ENCODE measurements at places on chromosomes 1 and 21.

DNA sequence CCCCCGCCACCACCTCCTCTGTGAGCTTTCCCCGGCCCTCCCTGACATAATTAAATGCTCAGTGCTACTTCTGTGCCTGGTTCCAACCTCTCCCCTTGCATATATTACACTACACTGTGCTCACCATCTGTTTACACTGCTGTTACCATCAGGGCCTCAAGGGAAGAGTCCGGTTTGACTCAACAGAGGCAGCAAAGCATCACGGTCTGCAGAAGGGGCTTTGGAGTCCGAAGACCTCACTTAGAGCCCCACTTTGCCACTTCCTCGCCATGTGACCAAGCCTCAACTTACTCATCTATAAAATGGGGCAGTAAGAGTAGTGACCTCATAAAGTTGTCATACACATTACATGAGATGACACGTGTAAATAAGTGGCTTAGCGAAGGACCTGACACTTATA lies 27.4 kb downstream of the KCNN3 start:
- no peak for DNase-seq

GRCh38 chr21:39613041-39613934 lies 548 bp downstream of the B3GALT5 start:
- no peak for DNase-seq

DNA sequence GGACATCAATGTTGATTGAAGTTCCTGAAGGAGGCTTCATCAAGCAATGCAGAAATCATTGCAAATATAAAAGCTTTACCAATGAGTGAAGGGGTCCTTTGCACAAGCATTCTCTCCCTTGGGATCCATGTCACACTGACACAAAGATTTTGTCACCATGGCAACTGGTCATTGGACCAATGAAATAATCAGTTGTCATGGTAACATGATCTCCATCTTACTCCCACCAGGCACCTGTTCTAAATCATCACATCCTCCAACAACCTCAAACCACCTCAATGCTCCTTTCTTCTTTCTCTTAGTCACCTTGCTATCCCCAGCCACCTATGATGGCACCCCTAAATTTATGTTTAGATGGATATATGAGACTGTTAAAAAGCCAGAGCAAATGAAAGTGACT lies 13.5 kb upstream of the FOXJ3 start:
- no peak for DNase-seq

DNA sequence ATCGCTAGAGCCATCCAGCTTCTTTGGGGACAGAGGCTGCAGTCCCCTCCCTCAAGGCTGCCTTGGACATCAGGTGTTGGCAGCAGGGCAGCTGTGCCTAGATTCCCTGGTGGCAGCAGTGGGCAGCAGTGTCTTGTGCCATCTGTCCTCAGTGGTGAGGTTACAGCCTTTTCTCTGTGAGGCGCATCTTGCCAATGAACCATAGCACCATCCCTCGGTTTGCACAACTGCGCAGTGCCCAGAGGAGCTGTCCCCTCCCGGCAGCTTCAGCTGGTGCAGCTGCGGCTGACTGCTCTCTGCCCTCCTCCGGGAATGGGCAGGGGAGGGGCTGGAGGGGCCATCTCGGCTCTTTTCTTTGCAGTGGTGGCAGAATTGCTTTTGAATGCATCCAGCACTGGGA lies 59.0 kb upstream of the C8B start:
- no peak for DNase-seq

GRCh38 chr1:160211046-160211790 lies 6.0 kb downstream of the PEA15 start:
- DNase-seq = no peak

- no peak for DNase-seq
Measured at GRCh38 chr1:170221031-170221430, 75.3 kb downstream of the NTMT2 start.

DNA sequence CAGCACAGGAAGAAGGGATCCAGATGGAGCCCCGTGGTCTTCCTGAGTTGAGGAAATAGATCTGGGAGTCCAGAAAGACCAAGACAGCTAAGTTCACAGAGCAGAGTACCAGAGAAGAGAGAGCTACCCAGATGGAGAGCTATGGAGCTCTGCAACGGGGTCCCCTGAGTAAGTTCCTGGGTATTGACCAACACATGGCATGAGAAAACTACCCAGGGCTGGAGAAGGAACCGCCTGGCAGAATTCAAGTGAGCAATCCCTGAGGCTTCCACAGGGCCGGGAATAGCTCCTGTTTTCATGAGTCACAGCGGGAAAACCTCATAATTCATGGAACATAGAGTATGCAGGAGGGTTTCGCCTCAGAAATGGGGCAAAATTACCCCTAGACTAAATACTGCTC lies 19.7 kb downstream of the STPG1 start:
- no peak for DNase-seq

DNA sequence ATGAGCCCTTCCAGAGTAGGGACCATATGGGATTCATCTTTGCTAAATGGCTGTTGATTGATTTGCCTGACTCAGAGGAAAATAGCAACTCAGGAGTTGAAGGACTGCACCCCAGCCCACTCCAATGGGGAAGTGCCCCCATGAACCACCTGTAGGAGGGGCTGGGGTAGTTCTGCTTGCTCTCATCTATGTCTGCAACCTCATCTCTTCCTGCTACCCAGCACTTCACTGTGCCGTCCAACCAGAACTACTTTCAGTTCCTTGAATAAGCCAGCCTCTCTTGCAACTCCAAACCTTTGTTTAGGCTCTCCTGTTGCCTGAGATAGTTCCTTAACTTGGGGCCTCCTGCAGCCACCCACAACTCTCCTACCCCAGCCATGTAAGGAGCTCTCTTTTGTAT lies 26.6 kb downstream of the BEND5 start:
- no peak for DNase-seq

- no peak for DNase-seq
Measured at GRCh38 chr21:36591326-36591970, 107.5 kb upstream of the SIM2 start.

DNA sequence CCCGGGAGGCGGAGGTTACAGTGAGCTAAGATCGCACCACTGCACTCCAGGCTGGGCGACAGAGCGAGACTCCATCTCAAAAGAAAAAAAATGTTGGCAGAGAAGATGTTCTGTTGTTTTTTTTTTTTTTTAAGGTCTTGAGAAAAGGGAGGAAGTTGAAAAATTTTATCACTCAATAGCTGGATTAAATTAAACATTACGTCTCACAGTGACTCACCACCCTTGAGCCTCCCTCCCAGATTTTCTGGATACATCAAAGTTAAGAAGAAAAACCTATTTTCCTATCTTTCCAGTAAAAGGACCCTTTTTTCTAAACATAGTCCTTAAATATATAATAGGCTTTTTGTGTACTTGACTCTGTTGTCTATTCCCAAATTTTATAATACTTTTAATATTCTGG lies 35.5 kb downstream of the IFNAR1 start:
- no peak for DNase-seq

DNA sequence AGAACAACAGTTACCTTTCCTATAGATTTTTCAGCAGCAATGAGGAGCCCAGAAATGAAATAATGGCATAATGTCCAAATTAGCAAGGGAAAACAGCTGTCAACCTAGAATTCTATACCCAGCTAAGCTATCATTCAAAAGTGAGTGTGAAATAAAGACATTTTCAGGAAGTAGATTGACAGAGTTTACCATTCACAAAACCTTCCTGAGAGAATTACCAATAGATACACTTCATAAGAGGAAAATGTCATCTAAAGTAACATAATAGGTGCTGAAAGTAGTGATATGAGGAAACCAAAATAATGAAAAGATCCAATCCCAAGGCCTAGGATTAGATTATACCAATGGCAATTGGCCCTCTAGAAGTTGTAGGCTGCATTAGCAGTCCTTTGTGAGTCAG lies 34.6 kb downstream of the OBSCN start:
- no peak for DNase-seq

GRCh38 chr1:104132382-104132973 lies 382.8 kb downstream of the AMY1C start:
- DNase-seq = no peak

DNA sequence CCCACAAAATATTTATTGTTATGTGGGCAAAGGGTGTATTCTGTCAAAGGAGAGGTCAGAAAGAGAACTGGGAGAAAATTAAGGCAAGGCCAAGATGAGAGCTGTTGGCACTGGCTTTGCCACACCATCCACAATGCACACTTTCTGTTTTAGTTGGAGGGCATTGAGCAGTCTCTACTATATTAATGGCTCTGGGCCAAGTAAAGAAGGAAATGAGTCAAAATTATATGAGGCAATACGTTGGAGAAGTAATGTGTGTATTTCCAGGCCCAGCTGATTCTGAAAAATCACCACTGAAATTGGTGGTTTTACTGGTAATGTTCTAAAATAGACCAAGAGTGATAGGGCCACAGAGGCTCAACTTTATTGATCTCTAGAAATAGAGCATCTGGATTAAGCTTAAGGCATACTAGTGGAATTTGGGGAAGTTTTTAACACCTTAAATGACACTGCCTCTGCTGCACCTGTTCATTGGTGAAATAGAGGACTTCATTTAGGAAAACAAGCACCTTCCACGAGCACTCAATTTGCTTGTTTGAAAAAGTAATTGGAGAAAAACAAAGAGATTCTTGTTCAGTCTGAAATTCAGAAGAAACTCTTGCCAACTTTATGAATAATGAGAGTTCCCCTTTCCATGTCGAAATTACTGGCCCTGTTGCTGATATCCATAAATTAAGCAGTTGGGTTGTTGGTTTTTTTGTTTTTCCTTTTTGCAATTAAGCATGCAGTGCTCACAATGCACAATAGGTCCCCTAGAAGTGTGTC lies 424.9 kb downstream of the ADGRL2 start:
- no peak for DNase-seq

- DNase-seq = no peak
Measured at GRCh38 chr1:36537991-36538390, 55.3 kb upstream of the CSF3R start.

GRCh38 chr1:105664495-105664894 lies 1392.0 kb upstream of the PRMT6 start:
- DNase-seq = no peak

DNA sequence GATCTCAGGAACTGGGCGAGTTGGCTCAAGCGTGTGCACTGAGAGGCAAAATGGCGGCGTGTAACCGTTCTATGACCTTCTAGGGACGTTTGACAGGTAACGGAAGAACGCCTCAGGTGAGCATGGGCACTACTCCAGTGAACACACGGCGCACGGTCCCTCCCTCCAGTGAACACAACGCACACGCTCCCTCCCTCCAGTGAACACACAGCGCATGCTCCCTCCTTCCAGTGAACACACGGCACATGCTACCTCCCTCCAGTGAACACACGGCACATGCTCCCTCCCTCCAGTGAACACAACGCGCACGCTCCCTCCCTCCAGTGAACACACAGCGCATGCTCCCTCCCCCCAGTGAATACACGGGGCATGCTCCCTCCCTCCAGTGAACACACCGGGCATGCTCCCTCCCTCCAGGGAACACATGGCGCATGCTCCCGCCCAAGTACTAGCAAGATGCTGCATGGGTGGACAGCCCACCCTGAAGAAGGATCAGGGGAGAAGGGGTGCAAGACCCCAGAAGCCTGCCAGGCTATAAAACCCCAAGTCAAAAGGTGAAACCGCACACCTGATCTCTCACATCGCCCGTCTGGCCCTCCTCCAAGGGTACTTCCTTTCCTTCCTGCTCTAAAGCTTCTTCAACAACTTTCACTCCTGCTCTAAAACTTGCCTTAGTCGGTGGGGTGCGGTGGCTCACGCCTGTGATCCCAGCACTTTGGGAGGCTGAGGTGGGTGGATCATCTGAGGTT lies 3.5 kb downstream of the C1orf159 start:
- no peak for DNase-seq

DNA sequence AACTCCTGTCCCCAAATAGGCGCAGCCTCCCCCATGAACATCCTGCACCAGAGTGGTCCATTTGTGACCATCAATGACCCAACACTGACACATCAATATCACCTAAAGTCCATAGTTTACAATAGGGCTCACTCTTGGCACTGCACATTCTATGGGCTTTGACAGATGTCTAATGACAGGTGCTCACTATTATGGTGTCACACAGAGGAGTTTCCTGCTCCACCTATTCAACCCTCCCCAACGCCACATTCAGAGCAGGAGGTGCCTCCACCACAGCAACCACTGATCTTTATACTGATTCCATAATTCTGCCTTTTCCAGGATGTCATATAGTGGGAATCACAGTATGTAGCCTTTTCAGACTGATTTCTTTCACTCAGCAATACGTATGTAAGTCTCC lies 24.2 kb downstream of the GNG4 start:
- DNase-seq = no peak

DNA sequence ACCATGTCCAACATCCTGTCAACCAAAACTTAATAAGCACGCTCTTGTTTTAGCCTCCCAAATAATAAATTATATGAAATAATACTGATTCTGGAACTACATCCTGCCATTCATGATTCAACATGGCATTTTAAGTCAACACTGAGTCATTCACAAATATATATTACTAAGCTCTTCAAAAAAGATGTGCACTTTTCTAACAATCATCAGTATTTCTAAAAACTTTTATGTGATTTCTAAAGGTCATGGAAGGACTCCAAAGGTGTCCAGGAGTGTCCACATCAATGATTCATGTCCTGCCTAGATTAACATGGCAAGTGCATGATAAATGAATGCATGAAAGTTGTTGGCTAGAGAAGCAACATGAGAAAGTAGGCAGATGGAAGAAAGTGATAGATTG lies 51.6 kb downstream of the NEGR1 start:
- DNase-seq = no peak

GRCh38 chr1:5491207-5491904 lies 500.9 kb downstream of the NPHP4 start:
- DNase-seq = no peak

GRCh38 chr21:17491716-17492414 lies 21.0 kb upstream of the CXADR start:
- no peak for DNase-seq

DNA sequence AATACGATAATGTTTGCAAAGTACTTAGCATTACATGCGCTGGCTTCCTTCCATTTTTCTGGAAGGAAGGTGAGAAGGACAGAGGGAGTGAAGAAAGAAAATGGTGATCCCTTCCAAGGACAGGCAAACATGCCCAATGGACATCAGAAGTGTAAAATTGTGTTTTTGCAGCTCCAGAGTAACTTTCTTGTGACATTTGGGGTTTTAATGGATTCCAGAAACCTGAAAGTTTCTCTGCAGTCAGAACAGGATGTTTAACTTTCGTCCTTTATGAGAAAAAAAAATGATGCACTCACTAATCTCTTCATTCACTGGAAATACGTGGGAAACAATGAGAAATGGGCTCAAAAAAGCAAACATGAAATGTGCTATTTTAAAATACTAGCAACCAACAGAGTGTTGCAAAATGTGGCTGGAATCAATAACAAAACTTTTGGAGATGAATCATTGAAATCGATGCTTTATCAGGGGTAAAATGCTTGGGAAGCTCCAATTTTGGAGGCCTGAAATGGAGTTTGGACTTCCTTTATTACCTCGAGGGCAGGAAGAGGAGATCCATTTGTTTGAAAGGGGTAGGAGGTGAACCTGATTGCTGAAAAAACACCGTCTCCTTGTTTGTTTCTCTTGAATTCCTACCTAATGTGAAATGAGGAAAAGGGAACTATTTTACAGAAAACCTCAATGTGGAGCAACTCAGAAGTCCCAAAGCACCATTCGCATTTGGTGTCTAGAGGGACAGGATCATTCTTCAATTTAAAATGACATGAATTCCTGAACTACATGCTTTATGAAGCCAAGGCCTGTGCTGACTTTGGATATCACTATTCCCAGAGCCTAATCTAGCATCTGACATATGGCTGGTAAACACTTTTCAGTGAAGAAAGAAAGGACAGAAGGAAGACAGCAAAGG lies 129.5 kb downstream of the TRABD2B start:
- no peak for DNase-seq

All from stimulated activated CD8-positive, alpha-beta memory T cell treated with anti-CD3 and anti-CD28 coated beads, Interleukin-4, amount 100 ng/mL, for 24 hours (primary cell).